ENCODE measurements at places on chromosomes 12 and 14.

DNA sequence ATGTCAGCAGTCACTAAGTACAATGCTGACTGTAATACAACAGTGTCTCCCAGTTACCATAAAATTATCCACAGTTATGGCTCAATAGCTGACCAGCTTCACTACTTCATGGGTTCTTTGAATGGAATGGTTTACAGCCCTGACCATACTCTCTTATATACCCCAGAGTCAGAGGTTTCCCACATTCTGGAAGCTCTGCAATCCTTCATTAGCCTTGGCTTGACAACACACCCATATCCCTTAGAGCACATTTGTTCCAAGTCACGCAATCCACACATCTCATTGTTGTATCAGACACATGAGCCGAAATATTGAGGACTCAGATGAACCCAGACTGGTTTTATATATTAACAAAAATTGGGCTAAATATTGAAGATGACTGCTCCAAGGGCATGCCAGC lies 209.4 kb upstream of the PLXNC1 start:
- DNase-seq, result no peak

DNA sequence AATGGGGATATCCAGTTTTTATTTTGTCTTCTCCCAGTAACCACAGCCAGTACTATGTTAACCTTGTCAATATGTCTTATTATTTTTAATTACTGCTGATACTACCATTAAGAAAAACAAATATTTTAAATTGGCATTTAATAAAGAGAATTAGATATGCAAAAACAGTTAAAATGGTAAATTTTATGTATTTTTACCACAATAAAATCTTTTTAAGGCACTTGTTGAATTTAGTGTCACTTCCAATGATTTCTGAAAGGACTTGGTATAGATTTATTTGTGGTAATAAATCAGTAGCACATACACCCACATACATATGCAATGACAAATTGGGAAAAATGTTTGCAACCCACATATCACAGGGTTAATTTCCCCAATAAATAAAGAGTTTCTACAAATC lies 14.0 kb downstream of the CDKN1B start:
- no peak for DNase-seq

- DNase-seq, result no peak
Observed at GRCh38 chr14:89384023-89384422, 33.0 kb downstream of the FOXN3 start.

GRCh38 chr12:92786045-92786444 lies 83.3 kb downstream of the PLEKHG7 start:
- DNase-seq, result no peak

- no peak for DNase-seq
Observed at GRCh38 chr12:95208678-95209077, 8.6 kb downstream of the FGD6 start.

- DNase-seq, result no peak
Observed at GRCh38 chr14:82740547-82740946, 1206.9 kb upstream of the SEL1L start.

DNA sequence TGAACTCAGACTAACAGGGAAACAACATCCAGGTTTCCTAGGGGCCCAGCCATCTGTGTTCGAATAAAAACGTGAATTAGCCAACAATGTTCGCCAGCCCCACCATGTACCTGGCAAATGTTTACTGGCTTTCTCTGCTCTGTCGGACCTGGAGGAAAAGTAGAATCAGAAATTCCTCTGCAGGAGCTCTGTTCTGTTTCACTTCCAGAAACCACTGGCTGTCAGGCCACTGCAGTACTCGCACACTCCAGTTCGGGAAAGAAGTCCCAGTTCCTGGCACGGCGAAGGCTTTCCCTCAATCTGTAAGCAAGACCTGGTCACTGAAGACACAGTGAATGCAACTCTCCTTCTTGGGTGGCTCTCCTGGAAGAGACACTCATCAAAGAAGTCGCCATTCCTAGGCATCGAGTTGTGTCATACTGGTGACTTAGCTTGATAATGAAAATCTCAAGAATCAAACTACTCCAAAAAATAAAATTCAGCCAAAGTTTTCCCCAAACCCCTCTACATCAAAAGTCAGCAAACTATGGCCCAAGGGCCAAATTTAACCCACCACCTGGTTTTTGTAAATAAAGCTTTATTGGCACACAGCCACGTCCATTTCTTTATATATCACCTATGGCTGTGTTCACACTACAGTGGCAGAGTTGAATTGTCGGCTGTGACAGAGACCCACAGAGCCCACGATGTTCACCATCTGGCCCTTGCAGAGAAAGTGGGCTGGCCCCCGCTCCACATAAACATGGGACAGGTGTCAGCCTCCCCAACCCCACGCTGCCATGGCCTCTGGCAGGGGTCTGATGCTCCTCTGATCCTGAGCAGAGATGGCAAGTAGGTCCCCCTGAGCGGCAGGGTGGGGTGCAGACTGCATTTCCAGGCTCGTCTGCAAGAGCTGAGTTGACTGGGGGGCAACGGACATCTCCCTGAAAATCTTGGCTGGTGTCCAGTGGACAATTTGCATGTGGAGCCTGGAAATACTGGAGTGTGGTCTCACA lies 189.2 kb upstream of the DIO3 start:
- no peak for DNase-seq

DNA sequence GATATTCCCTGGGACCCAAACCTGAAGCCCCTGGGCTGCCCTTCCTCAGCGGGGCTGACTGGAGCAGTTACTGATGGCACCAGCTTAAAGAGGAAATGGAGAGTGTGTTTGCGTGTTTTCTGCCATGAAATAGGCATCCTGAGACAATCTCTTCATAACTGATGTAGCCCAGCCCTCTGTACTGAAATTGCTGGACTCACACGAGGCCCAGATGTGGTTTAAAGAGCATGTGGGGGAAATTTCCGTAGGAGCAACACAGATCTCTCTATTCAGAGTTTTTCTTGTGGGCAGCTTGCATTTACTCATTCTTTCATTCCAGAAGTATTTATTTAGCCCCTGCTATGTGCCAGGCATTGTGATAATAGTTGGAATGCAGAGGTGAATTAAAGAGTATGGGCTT lies 782.1 kb upstream of the TBX3 start:
- no peak for DNase-seq

- no peak for DNase-seq
Observed at GRCh38 chr14:64746298-64747250, 42.4 kb downstream of the PLEKHG3 start.

DNA sequence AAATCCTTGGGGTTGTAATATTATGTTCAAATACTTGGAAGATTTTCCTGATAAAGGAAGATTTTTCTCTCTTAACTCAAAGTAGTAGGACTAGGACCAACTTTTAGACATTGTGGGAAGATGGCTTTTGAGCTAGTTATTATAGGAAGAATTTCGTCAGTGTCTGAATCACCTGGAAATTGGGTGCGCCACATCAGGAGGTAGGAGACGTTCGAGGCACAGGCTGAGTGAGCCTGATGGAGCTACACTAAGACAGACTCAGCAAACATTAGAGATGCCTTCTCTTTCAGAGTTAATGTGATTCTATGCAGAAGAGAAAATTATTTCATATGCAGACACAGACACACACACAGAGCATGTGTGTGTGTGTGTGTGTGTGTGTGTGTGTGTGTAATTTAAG lies 84.7 kb downstream of the DERA start:
- DNase-seq, result no peak

- no peak for DNase-seq
Observed at GRCh38 chr12:80162177-80162576, 62.8 kb downstream of the OTOGL start.

- DNase-seq, result peak; percentile 54
Observed at GRCh38 chr14:61462566-61463193, 141.3 kb downstream of the PRKCH start.

DNA sequence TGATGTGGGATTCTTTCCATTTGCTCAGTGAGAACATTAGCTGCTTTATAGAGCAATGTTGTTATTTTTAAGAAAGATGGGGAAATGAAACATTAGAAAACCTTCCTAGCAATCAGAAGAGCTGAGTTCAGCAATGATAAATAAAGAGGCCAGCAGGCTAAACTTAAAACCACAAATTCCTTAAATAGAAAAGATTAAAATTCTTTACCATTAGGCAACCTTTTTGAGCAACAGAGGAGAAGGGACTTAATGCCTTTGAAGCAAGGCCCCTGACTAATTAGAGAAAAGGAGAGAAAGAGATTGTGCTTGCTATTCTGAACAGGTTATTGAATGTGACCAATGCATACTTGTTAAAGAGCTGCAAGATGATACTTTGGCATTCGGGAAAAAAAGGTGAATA lies 160.8 kb upstream of the LMO3 start:
- DNase-seq, result no peak

GRCh38 chr12:129145381-129145780 lies 292.1 kb downstream of the GLT1D1 start:
- DNase-seq, result no peak

DNA sequence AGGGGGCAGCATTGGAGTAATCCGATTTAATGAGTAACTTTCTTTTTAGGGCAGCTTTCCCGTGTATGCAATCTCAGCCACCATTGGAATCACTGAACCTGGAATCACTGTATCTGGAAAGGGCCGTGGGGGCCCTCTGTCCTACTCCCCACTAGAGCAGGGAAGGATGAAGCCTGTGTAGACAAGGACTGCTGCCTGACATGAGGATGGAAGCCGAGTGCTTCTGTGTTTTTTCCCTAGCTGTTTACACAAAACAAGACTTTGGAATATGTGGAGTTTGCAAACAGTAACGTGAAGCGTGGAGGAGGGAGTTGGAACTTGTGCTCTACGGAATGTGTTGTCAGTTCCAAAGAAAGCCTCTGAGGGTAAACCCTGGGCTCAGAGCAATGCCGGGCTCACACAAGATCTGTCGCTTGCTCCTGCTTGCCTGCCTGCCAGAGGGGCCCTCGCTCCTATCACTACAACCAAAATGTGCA lies 32.4 kb upstream of the HDAC7 start:
- DNase-seq, result no peak

GRCh38 chr14:100122481-100123223 lies 36.8 kb downstream of the DEGS2 start:
- DNase-seq, result no peak

GRCh38 chr14:22210026-22210425 lies 379.0 kb downstream of the DAD1 start:
- no peak for DNase-seq

- DNase-seq, result no peak
Observed at GRCh38 chr12:568486-568885, 94.8 kb downstream of the NINJ2 start.

DNA sequence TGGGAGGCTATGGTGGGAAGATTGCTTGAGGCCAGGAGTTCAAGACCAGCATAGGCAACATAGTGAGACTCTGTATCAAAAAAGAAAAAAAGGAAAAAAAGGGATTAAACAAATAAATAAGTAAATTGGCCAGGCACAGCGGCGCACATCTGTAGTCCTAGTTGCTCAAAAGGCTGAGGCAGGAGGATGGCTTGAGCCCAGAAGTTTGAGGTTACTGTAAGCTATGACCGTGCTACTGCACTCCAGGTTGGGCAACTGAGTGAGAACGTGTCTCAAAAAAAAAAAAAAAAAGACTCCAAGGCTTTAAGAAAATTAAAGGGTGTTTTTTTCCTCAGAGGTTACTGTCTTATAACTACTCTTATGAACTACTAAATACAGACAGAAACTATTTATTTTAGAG lies 11.7 kb downstream of the BEST3 start:
- no peak for DNase-seq

DNA sequence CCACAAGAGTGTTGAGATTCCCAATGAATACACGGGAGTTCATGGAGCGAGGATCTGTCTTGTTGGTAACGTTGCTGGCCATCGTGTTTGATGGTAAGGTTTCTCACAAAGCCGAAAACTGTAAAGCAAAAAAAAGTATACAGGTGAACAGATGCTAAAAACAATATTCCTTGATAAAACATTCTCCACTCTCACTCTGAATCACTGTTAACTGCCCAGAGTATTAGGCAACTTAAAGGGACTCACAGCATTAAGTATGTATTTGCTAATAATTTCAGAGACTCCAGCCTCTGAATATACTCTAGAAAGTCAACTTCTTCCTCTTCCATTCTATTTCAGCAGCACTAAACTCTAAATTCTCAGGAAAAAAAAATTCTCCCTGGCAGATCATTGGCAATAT lies 35.1 kb downstream of the HNRNPC start:
- no peak for DNase-seq

DNA sequence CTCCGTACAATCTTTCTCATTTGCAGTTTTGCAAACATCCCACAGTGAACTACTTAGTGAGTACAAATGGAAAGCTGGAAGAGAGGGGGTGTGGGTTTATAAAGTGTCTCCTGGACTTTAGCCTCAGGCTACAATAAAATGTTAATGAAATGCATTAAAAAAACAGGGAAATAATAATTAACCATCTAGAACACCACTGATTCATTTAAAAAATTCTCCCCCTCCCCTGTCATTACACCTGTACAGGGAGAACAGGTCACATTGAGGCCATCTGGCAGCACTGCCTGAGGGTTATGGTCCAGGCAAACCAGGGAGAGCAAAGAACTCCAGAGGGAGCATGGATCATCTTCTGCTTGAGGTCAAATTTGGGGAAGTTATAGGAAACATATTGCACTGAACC lies 96.3 kb downstream of the TSPAN8 start:
- DNase-seq, result no peak

DNA sequence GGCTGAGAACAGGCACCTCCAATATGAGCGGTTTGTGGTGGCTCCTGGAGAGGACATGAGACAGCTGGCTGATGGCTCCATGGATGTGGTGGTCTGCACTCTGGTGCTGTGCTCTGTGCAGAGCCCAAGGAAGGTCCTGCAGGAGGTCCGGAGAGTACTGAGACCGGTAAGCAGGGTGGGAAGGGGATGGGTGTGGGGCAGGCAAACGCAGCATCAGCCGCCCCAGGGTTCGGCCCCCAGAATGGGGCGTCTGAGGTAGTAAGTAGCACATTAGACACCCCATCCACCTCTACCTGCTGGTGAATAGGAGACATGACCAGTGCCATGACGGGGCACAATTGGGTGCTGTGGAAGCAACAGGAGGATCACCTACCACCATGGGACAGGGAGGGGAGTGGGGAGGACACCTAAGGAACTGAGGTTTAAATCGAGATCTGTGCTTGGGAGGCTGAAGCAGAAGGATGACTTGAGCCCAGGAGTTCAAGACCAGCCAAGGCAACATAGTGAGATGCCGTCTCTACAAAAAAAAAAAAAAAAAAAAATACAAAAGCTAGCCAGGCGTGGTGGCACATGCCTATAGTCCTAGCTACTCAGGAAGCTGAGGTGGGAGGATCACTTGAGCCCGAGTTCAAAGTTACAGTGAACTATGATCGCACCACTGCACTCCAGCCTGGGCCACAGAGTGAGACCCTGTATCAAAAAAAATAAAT lies 25.5 kb downstream of the ITGA7 start:
- no peak for DNase-seq

- DNase-seq, result no peak
Observed at GRCh38 chr14:22540293-22540692, 48.7 kb downstream of the DAD1 start.

DNA sequence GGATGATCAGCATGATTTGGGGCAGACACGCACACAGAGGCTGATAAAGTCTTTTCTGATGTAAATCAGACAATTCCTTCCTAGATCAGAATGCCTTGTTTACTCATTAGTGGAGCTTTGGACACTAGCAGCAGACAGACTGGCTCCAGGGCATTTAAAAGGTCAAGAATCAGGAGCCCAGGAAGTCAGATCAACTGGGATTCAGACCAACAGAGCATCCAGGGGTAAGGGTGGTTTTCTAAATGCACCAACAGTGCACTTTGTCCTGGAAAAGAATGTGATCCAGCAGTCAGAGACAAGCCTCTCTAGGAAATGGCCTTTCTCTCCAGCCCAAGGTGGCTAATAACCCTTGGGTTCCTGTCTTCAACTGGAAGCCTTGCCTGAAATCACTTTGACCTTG lies 405.3 kb downstream of the MED13L start:
- no peak for DNase-seq

Measured in brain pericyte (primary cell).